ENCODE measurements at places on chromosomes 13 and 19. TPM values are rescaled to one million over a fixed set of nuclear protein-coding genes. Genes with fewer than 3 reads are reported as not detected.

DNA sequence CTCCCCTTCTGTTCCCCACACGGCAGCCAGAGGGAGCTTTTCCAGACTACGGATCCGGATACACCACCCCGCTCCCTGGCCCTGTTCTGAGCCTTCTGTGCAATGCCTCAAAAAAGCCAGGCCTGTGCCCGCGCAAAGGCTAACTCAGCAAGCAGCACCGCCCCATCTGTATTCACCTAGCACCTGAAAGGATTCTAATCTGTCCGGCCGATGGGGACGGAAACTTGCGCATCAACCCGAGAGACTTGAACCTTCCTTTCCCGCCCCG lies 589 bp downstream of the ZBTB45 start:
- peak; percentile 60 for DNase-seq
- no peaks in the 10 kb centered on the region for H3K27me3 ChIP-seq

DNA sequence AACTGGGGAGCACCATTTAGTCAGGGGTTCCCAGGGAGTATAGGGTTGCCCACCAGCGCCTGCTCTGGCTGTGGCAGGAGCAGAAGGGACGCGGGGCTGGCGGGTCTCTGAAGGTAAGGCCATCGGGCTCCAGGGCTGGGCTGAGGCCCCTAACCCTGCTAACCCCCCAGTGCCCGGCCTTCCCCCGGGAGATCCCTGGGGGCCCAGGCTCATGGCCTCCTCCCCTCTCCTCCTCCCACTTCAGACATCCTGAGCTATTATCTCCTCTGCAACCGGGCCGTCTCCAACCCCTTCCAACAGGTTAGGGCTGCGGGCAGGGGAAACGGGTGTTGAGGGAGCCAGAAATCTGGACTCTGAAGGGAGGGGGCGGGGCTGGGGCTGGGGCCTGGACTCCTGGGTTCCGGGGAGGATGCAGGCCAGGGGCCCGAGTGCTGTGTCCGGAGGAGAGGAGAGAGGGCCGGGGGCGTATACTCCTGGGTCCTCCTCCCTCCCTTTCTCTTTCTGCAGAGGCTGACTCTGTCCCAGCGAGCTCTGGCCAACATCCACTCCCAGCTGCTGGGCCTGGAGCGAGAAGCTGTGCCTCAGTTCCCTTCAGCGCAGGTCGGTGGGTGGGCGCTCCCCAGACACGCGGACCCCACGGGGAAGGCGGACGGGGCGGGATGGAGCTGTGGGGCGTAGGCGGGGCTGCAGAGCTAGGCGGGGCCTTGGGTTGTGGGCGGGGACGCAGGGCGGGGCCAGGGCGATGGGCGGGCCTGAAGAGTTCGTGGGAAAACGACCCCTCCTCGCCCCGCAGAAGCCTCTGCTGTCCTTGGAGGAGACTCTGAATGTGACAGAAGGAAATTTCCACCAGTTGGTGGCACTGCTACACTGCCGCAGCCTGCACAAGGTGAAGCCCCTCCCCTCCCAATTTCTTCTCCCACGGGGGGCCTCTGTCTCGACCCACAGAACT lies 15.3 kb downstream of the TTYH1 start:
- peaks cover 5% of the 10 kb centered on the region for H3K36me3 ChIP-seq
- H3K4me1 ChIP-seq, result peaks cover 12% of the 10 kb centered on the region
- peaks cover 10% of the 10 kb centered on the region for H3K27me3 ChIP-seq
- no peak overlapping the region for H3K27ac ChIP-seq

GRCh38 chr13:108955741-108956140 lies 326.3 kb downstream of the MYO16 start:
- no peaks in the 10 kb centered on the region for H3K27me3 ChIP-seq
- no peak overlapping the region for H3K4me3 ChIP-seq
- no peaks in the 10 kb centered on the region for H3K36me3 ChIP-seq
- H3K27ac ChIP-seq, result no peak overlapping the region

- no peak overlapping the region for H3K27ac ChIP-seq
- no peak overlapping the region for H3K4me3 ChIP-seq
- no peak for DNase-seq
- no peaks in the 10 kb centered on the region for H3K4me1 ChIP-seq
- peaks cover 44% of the 10 kb centered on the region for H3K36me3 ChIP-seq
Observed at GRCh38 chr13:36973621-36974295, 25.4 kb downstream of the ALG5 start.

- peaks cover 24% of the 10 kb centered on the region for H3K27me3 ChIP-seq
- H3K4me1 ChIP-seq, result no peaks in the 10 kb centered on the region
- H3K27ac ChIP-seq, result no peak overlapping the region
- DNase-seq, result peak; percentile 25
Observed at GRCh38 chr19:13029893-13030292, 34.6 kb downstream of the NFIX start.

GRCh38 chr13:67438465-67438864 lies 208.3 kb upstream of the PCDH9 start:
- no peak overlapping the region for H3K4me3 ChIP-seq
- H3K36me3 ChIP-seq, result no peaks in the 10 kb centered on the region
- no peaks in the 10 kb centered on the region for H3K27me3 ChIP-seq
- DNase-seq, result no peak

The ZNF112 gene
- not detected for total RNA-seq

The PRTN3 gene
- not detected for total RNA-seq

The CEBPA gene
- 0.18 TPM for total RNA-seq

The PEAK3 gene
- total RNA-seq, result 0.70 TPM

The IZUMO2 gene
- total RNA-seq, result not detected

The UCHL3 gene
- 30.0 TPM for total RNA-seq

The GFY gene
- total RNA-seq, result not detected

The ZBTB7A gene
- total RNA-seq, result 53.5 TPM
